AG08396 (cell line): ENCODE measurements at places on chromosomes 3 and 15.

- no peak for DNase-seq
These were observed 21.4 kb upstream of the JMJD7 start for GRCh38 chr15:41806291-41807181.

GRCh38 chr3:194030372-194030771 lies 105.6 kb upstream of the HES1 start:
- no peak for DNase-seq

- DNase-seq, result no peak
These were observed 68.8 kb upstream of the SLC6A6 start for GRCh38 chr3:14333621-14334020.

- DNase-seq, result no peak
These were observed 60.1 kb downstream of the SLC12A1 start for GRCh38 chr15:48266024-48266689.

- no peak for DNase-seq
These were observed 96.2 kb upstream of the NR2F2 start for GRCh38 chr15:96234109-96234892.

GRCh38 chr15:96285729-96286254 lies 44.7 kb upstream of the NR2F2 start:
- DNase-seq, result no peak

DNA sequence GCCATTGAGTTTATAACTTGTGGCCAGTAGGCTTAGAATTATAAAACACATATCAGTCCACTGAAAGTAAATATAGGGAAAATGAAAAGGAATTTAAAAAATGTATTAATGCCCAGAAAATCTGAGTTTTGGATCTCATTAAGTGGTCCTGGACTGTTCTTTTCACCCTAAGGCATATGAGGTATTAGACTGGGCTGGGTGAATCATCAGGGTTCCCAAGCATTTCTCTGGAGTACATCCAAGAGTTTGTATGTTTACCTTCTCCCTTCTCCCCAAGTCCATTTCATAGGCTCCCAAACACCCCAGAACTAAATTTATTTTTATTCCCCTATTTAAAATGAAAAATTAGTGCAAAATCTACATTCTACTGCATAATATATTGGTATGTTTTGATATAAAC lies 31.9 kb upstream of the SPTSSB start:
- DNase-seq, result no peak

GRCh38 chr15:91234759-91235158 lies 134.7 kb downstream of the SV2B start:
- DNase-seq, result no peak

GRCh38 chr3:169295912-169296570 lies 367.5 kb downstream of the MECOM start:
- DNase-seq, result no peak

DNA sequence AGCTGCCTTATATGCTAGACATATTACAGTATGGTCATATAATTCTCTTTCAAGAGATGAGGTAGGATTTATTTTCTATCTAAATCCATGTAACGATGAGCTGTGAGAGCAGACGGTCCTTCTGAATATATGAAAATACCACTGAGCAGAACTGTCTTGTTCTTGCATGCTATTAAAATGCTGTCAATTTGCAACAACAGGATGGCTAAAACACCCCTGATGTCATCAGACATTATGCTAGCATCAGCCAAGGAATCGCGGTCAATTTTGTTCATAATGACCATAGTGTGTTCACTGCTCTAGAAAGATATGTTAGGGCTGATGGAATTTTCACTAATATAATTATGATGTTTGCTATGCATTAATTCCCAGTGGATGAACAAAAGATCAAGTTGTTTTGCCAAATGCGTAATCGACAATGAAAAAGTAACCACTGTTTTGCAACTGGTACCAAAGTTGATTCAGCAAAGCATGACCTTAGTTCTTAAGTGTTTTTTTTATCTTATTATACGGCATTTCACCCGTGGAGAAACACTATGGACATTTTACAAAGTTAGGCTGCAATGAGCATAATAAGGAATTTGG lies 765.4 kb upstream of the NR2F2 start:
- DNase-seq, result no peak

GRCh38 chr3:94862703-94863102 lies 799.8 kb downstream of the NSUN3 start:
- peak; percentile 3 for DNase-seq

DNA sequence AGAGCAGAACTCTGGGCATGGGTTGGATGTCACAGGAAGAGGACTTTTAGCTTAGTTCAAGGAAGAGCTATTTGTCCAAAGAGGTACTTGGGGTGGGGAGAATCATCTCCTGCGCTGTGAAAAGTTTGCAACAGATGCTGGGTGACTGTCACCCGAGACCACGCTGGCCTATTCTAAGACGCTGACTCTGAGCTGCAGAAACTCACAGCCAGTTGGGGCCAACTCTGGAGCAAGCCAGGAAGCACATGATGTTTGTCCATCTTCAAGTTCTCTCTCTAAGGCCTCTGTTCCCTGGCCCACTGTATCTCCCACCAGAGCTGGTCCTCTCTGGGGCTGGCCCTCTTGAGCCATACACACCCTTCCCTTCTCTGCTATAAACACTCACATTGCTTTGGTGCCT lies 17.9 kb upstream of the CDCP1 start:
- no peak for DNase-seq
